ENCODE measurements at places on chromosomes 3 and 15.

DNA sequence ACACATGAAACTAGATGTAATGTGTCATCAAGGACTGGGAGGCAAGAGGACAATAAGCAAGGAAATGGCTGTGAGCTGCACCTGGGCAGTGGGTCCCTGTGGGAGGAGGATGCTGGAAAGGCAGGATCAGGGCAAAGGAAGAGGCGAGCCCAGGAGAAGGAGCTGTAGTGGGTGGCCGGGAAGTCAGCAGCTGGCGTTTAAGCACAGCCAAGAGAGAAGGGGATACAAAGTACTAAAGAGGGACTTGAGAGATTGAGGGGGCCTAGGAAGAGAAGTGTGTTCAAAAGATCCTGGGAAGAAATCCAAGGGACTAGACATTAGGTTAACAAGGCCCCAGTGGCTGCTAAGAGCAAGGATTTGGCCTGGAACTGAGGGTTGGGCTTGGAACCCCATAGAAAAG lies 188.5 kb upstream of the SLC24A5 start:
- DNase-seq, result no peak

DNA sequence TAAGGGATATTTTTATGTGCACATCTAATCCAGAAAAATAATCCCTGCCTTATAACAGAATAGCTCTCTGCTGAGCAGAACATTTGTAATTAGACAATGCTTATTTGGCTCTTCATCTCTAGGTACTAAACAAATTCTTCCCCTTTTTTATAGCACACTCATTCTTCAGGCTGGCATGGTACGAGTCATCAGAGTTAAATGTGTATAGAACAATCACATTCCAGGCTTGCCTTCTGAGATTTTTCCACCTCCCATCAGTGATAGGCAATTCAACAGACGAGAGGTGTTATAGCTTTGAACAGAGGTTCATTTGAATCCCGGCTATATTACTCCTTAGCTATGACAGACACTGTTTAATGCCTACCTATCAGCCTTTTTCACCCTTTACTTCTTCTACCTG lies 21.4 kb upstream of the SPPL2A start:
- peak; percentile 19 for DNase-seq

- peak; percentile 11 for DNase-seq
These were observed 18.5 kb downstream of the ZNF609 start for GRCh38 chr15:64478863-64479262.

DNA sequence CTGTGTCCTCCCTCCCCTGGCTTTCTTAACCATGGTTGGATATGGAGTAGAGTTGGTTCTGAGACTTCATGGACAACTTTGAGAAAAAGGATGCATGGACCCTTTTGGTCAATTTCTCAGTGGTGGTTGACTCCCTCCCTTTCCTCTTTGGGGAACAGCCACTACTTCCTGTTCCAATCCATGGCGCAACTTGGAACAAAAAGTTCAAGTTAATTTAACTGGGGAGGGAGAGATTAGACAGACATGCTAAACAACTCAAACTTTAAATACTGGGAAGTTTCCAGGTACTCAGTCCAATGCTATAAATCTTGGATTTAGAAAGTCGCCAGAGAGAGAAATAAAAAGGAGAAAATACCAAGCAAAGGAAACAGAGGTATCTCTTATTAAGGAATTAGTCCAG lies 202.2 kb downstream of the PDZRN3 start:
- no peak for DNase-seq

GRCh38 chr15:70558406-70559264 lies 204.7 kb downstream of the UACA start:
- no peak for DNase-seq

- DNase-seq, result no peak
These were observed 329.5 kb upstream of the AZI2 start for GRCh38 chr3:28678086-28678485.

DNA sequence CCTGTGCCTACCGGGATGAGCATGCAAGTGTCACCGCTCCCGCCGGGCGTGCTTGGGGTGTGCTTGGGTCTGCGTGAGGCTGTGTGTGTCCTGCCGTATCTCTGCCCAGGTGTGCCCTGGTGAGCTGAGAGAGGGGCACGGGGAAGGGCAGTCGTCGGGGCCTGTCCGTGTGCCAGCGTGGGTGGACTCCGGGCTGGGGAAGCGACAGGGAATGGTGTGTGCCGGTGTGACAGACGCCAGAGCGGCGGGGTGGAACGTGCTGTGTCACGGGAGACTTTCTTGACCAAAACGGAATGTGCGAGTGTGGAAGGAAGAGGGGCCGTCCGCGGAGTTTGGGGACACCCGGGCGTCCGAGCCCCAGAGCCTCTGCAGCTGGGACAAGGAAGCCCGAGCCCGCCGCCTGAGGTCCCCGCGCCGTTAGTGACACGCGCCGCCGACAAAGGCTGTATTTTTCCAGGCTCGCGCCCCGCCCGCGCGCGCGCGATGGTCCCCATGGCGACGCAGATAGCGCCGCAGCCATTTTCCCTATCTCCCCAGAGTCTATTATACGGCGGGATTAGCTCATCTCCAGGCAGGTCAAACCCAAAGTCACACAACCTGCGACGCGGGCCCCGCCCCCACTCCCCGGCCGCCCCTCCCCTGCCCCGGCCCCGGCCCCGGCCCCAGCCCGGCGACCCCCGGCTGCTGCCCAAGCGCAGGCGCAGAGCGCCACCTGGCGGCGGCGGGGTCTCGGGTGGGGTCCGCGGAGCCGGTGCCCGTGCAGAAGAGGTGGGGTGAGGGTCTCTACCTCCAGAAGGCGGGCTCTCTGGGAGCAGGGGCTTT lies 4.5 kb upstream of the GATA2 start:
- DNase-seq, result peak; percentile 67

DNA sequence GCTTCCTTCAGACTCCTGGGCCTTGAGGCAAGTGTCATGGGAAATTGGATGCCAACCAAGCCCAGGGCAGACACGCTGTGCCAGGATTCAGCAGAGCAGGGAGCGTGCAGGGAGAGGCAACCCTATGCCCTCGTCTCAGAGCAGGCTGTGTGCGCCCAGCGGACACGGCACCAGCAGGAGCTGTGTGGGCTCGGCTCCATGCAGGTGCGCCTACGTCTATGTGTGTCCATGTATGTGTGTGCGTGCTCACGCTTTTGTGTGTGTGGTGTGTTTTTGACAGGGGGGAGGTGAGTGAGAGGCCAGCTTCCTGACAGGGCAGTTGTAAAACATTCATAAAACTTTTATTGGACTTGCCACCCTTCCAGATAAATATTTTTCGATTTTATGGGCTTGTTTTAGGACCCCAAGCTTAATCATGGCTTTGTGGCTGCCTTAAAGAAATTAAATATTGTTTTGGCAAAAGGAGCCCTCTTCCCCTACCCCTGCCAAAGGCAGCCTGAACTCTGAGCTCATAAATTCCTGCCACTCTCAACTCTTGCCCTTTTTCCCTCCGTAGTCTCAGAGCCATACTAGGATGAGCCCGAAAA lies 84.4 kb downstream of the DNAJB8 start:
- DNase-seq, result no peak

- DNase-seq, result no peak
These were observed 10.6 kb downstream of the POPDC2 start for GRCh38 chr3:119649761-119650160.
